Aorta (tissue), 5 donors: ENCODE measurements at places on chromosomes 4 and X. TPM values are rescaled to one million over a fixed set of nuclear protein-coding genes. Genes with fewer than 3 reads are reported as not detected.

Gene FAM47E
- 2.4 TPM for total RNA-seq

Gene REELD1
- 0.63 TPM for total RNA-seq

Gene NEUROG2
- total RNA-seq, result not detected

Gene ARMCX1
- 32.9 TPM for total RNA-seq

Gene CITED1
- total RNA-seq, result not detected
